CD4-positive, alpha-beta T cell treated with Interferon alpha-2 for 1 hour (primary cell): ENCODE measurements at places on chromosomes 13 and 19.

GRCh38 chr19:55487924-55488687 is at the start of gene SSC5D:
Gene SSC5D (plus strand): TSS chr19:55488436. CDS start chr19:55488590, 154 bp downstream.
- DNase-seq = no peak

DNA sequence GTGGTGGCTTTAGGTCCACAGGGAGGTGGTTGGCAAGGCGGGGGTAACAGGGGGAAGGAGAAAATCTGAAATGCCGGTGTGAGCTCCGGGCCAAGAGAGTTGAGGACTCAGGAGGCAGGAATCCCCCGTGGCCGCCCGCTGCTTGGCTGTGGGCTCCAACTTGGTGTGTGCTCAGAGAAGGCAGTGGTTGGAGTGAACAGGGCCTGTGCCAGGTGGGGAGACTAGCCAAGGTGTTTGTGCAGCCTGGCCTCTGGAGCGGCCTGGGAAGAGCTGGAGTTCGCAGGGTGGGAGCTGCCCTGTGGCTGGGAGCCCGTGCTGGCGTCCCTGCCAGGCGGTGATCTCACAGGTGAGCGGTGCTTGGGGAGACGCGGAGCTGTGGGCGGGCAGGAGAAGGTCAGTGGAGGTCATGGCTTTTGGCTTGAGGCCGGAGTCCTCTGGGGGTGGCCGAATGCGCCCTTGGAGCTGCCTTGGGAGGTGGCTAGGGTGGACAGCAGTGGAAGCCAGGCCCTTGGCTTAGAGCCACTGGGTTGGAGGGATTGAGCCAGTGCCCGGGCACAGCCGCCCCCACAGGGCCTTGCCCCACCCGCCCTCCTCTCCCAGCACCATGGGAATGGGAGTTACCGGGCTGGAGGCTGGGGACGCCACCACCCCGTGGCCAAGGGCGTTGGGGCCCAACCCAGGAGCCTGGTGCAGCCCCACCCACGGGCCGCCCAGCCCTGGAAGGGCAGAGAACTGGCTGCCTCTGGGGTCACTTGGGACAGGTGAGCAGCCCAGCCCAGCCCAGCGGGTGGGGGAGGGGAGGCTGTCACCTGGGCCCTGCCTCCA is 7.1 kb upstream of the CIRBP start:
- peak; percentile 40 for DNase-seq

- DNase-seq = no peak
Observed at GRCh38 chr13:111565400-111565799, 245.0 kb downstream of the TEX29 start.

- no peak for DNase-seq
Observed at GRCh38 chr19:1313695-1314613, 28.3 kb downstream of the EFNA2 start.

- DNase-seq = no peak
Observed at GRCh38 chr19:403221-404027, 5.5 kb downstream of the C2CD4C start.

DNA sequence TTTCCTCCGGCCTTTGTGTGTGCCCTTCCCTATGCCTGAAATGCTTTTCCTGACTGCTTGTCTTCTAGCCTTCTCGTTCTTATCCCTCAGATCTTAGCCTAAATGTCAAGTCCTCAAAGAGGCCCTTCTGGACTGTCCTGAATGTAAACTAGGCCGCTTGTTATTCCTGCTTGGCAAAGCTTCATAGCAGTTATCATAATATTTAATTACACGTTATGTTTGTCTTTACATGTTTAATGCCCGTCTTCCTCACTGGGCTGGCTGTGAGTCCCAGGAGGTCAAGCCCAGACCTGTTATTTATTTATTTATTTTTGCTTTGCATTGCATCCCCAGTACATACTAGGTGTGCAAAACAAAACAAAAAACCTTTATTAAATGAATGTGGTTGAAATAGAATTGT is 62.7 kb downstream of the SIPA1L3 start:
- no peak for DNase-seq

- DNase-seq = no peak
Observed at GRCh38 chr13:50679321-50679720, 164.2 kb downstream of the DLEU7 start.

- no peak for DNase-seq
Observed at GRCh38 chr13:47175172-47175866, 278.5 kb upstream of the HTR2A start.

GRCh38 chr13:78182813-78183212 is 264.2 kb upstream of the EDNRB start:
- no peak for DNase-seq

- DNase-seq = no peak
Observed at GRCh38 chr19:42323473-42323851, 2.0 kb upstream of the MEGF8 start.

DNA sequence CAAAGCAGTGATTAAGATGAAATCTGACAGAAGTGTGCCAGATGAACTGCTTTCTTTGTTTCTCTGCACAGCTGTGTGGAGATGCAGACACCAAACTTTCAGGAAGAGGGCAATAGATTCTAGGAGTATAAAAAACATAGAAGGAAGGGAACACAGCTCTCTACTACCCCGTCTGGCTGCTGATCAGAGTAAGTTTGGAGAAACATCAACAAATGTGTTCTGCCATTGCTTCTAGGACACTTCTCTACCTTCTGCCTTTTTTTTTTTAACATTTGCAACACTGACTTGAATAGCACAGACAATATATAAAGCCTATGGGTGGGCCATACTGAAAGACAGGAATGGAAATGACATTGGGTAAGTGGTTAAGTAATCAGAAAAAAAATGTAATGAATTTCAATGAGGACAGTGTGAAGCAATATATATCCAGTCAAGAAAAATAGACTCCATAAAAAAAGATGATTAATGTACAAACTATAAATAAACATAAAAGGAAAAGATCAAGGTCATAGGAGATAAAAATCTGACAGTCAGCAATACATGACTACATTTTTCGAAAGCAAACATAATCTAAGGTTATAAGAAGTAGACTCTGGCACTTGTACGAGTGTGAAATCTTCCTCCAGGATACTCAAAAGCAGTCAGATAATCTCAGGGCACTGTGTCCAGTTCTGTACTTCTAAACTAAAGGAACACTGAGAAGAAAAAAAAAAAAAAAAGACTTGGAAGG is 21.4 kb downstream of the NUFIP1 start:
- no peak for DNase-seq
